ENCODE measurements at places on chromosomes 3 and 15.
A peak's percentile ranks its signal among the peaks of the same experiment; 100 is the strongest.

DNA sequence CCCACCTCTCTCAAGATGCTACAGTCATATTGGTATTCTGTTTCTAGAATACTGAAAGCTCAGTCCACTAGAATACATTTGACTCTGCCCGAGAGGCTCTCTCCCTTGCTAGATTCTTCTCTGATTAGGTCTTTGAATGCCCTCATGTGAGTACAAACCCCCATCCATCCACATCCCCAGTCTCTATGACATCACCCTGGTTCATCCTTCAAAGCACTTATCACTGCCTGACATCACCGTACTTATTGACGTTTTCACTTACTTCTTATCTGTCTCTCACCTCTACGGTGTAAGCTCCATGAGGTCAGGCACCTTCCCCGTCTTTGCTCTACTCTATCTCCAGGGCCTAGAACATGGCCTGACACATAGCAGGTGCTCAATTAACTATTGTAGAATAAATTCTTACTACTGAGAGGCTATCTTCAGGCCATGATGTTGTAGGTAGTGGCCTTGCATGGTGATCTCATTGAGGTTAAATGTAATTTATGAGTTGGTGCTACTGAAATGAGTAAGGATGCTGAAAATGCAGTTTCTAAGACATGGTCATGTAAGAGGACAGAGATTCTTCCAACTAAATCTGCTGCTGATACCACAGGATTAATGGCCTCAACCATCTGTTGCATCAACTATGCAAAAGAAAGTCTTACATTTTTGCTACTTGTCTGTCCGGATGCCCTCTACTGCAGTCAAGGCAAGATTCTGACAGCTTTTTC lies 26.8 kb downstream of the EOGT start:
- DNase-seq = no peak

DNA sequence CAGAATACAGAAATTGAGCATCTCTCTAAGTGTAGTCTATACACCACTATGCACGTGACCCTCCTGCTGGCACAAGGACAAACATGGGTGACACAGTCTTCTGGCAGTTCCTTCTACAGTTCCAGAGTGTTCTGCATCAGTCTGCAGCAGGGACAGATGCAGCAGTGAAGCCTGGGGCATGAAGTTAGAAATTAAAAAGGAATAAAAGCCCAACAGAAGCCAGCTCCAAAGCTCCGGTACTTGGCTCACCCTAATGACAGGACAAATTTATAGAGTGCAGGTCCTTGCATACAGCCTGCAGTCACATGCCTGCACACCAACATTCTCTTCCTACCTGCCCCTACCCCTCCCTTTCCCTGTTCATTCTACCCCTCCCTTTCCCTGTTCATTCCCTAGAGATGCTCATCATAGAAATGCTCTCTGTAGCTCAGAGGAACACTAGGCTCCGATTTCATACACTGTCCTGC lies 15.0 kb downstream of the UACA start:
- DNase-seq = no peak

DNA sequence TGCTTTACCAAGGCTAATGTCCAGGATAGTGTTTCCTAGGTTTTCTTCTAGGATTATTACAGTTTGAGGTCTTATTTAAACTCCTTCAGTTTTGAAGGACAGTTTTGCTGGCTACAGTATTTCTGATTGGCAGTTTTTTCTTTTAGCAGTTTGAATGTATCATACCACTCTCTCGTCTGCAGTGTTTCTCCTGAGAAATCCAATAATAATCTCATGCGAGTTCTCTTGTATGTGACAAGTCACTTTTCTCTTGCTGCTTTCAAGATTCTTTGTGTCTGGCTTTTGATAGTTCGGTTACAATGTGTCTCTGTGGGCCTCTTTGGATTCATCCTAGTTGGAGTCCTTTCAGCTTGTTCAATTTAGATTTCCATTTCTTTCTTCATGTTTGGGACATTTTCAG lies 53.0 kb upstream of the EHHADH start:
- DNase-seq = no peak

GRCh38 chr15:80591938-80592825 lies 102.9 kb upstream of the ABHD17C start:
- no peak for DNase-seq

DNA sequence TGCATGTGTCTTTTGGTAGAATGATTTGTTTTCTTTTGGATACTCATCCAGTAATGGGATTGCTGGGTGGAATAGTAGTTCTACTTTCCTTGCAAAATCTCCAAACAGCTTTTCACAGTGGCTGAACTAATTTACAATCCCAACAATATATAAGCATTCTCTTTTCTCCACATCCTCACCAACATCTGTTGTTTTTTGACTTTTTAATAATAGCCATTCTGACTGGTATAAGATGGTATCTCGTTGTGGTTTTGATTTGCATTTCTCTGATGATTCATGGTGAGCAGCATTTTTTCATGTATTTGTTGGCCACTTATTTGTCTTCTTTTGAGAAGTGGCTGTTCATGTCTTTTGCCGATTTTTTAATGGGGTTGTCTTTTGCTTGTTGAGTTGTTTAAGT lies 55.8 kb downstream of the ST8SIA2 start:
- DNase-seq = peak; percentile 70

DNA sequence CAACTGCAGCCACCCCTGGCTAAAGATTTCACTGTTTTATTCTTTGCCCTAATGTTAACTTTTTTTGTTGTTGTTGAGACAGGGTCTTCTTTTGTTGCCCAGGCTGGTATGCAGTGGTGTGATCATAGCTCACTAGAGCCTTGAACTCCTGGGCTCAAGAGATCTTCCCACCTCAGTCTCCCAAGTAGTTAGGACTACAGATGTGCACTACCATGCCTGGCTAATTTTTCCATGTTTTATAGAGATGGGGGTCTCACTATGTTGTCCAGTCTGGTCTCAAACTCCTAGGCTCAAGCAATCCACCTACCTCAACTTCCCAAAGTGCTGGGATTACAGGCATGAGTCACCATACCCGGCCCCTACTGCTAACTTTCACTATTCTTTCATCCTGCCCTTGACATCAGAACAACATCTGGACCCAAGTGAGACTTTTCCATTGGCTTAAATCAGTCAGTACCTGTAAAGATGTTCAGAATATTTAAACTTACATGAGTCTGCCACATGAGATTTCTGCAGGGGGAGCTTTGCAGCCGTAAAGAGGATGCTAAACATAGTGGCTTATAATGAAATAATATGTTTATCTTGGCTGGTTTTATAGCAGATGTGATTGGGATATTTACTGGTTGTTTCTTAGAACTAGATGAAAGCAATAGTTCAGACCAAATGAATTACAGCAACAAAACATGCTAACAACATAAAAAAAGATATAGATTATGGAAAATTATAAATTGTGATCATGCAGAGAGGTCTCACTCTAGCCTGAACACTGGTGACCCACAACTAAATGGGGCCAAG lies 73.6 kb downstream of the HMG20A start:
- DNase-seq = no peak

DNA sequence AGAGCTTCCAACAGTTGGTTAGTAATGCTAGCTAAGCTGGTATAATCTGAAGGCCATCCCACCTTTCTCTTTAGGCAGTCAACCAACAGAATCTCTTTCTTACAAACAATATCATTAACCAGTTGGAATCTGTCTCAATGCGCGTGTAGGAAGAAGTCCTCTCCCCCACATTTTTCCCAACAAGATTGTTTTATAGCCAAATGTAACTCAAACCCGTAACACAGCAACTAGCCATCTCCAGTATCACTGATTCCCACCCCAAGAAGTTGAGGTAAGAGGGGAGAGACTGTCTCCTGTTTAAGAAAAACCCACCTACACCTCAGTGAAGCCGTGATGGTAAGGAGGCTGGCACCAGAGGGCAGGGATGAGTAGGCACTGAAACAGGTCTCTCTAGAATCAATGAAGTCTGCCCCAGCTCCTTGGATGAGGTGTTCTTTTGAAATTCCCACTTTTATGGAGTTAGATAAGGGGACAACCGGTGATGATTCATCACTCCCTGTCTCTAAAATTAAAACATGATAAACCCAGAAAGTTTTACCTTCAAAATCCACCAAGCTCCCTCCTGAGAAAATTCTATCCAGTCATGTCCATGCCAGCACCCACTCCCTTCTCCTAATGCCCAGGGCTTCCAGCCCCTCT lies 30.9 kb downstream of the CDC25A start:
- no peak for DNase-seq

DNA sequence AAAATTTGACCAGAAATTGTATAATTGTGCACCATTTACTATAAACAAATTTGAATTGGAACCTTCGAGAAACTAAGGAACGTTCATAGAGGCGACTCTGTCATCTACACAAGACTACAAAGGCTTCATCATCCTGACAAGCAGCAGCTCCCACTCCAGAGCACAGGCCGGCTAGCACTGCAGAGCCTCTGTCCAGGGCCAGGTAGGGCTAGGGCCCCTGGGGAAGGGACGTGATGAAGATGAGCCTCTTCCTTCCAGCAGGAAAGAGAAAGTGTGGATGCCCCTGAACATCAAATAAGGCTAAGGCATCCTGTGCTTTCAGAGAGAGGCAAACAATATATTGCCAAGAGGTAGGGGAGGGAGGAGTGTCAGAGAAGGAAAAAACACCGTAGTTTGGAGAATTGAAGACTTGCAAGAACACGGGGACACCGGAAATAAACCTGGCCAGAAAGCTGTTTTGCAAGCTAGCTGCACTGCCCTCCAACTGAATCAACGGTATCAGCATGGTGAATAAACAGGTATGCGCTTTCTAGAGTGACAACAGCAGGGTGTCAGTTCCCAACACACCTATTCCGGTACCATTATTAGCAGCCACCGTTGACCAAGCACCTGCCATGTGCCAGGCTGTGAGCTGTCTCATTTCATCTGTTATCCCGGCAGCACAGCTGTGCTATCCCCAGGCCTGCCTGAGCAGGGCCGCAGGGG lies 12.4 kb downstream of the XXYLT1 start:
- DNase-seq = no peak

- DNase-seq = peak; percentile 83
Observed at GRCh38 chr3:40584625-40585189, 59.9 kb downstream of the ZNF621 start.

- DNase-seq = no peak
Observed at GRCh38 chr3:161548301-161548700, 51.7 kb downstream of the OTOL1 start.

GRCh38 chr3:127182431-127182830 lies 10.5 kb upstream of the PRR23E start:
- DNase-seq = no peak

GRCh38 chr3:84100861-84101260 lies 857.9 kb upstream of the CADM2 start:
- no peak for DNase-seq

DNA sequence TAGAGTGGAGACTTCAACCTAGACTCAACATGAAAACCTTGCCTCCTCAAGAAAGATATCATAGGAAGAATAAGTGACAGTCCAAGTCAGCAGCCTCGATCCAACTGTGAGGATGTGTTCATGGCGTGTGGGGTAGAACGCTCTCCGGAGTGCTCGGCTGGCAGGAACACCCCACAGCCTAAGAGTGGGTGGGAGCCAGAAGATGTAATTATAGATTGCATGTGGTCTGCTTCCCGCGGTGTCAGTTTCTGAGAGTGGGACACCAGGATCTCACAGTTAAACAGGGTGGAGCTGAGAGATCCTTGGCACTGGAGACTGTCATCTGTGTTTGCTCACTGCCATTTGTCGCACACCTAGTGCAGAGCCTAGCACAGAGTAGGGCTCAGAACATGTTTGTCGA lies 158.0 kb downstream of the CTNNB1 start:
- no peak for DNase-seq

- no peak for DNase-seq
Observed at GRCh38 chr3:134618478-134619300, 32.1 kb downstream of the KY start.

DNA sequence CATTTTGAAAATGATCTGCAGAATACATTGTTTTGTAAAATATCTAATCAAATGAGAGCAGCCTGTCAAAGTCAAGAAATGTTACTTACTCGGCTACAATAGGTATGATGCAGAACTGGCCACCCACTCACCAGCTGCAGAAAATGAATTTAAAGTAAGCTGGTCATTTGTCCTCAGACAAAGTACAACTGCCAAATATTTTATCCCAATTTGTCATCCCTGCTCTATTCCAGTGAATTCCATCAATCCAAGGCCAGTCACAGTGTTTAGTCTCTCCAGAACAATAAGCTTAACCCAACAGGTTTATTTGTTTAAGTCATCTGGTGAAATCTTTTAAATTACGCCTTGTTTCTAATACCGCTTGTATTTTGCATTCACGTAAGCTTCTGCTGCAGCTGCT lies 46.6 kb upstream of the TCF12 start:
- DNase-seq = no peak

GRCh38 chr3:190092250-190092649 lies 28.4 kb downstream of the P3H2 start:
- peak; percentile 77 for DNase-seq

DNA sequence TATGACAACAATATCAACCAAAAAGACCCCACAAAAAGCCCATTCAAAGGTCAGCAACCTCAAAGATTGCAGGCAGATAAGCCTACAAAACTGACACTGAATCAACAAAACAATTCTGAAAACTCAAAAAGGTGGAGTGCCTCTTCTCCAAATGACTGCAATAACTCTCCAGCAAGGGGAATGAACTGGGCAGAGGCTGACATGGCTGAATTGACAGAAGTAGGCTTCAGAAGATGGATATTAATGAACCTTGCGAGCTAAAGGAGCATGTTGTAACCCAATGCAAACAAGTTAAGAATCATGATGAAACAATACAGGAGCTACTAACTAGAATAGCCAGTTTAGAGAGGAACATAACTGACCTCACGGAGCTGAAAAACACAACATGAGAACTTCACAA lies 20.4 kb upstream of the SLC25A38 start:
- DNase-seq = no peak

GRCh38 chr15:73632670-73633058 lies 525 bp downstream of the NPTN start:
- DNase-seq = no peak

DNA sequence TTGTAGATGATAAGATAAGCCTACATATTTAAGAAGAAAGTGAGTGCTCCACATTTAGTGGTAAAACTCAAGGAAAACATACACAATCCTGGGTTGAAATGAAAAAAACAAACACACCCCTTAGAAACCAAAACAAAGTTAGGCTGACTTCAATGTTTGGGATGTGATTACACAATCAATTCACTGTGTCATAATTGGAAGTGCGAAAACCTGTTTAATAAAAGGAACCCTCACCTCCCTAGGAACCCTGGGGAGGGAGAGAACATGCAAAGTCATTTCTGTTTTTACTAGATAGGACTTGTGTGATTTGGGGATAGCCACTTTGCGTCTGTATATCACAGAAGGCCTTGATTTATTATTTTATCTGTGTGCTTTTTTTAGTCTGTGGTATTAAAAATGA lies 275.0 kb downstream of the NFKBIZ start:
- no peak for DNase-seq

- no peak for DNase-seq
Observed at GRCh38 chr15:63560741-63561448, 36.3 kb upstream of the FBXL22 start.

DNA sequence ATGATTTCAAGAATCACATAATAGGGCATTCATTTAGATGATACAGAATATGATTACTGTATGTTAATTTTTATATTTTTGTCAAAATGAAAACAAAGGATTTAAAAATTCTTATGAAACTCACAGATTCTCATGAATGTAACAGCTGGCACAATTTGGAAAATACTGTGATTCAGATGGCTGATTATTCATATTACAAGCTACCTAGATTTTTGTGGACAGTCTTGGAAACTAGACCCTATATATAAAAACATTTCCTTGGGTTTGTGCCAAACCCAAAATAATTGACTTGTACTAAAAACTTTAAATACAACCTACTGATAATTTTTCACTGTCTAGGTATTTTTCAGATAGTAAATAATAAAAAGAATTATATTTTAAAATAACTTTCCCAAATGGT lies 26.2 kb downstream of the ZBED2 start:
- peak; percentile 53 for DNase-seq
